Fibroblast of pulmonary artery (primary cell): ENCODE measurements at places on chromosomes 13 and 19.

GRCh38 chr19:40139533-40140287 lies 49.0 kb upstream of the ZNF780A start:
- DNase-seq, result peak; percentile 76

DNA sequence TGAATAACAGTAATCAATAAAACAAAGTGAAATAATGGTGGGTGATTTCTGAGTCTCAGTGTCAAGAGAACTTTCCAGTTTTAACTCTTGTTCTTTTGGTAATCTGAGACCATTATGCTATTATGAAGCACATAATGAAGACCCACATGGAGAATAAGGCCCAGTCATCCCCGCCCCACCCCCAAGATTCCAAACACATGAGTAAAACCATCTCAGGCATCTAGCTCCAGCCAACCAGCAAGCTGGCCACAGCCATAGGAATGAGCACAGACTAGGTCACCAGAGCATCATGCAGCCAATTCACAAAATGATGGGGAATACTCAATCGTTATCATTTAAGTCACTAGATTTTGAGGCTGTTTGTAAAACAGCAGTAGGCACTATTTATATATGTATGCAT lies 1769.0 kb upstream of the PCDH20 start:
- peak; percentile 51 for DNase-seq

- DNase-seq, result no peak
Observed at GRCh38 chr13:44416744-44417143, 43.1 kb downstream of the SERP2 start.

- no peak for DNase-seq
Observed at GRCh38 chr13:43564952-43565351, 221.8 kb downstream of the ENOX1 start.

DNA sequence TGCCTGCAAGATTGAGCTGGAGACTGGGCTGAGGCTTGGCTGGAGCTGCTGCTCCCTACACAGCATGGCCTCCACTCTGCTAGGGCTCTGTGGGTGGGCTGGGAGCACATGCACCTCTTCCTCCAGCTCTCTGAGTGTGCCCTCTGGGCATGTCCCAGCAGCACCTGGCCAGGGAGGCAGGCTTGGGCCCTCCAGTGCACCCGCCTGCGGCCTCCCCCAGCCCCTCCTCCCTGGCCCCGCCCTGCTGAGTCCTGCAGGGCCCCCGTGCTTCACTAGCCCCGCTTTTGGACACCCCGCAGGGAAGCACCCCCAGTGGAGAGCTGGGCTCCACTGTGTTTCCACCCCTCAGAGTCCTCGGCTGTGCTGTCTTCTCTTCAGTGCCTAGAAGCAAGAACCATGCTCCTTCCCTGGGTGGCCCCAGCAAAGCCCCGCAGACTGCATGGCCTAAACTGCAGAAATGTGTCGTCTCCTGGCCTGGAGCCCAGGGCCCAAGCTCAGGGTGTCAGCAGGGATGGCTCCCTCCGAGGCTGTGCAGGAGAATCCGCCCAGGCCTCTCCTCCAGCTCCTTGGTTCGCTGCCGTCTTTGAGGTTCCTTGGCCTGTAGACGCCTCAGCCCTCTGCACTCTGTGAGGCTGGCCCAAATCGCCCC lies 5.0 kb upstream of the TEX29 start:
- DNase-seq, result no peak

- DNase-seq, result no peak
Observed at GRCh38 chr13:47407808-47408207, 511.0 kb upstream of the HTR2A start.
